ENCODE measurements at places on chromosomes 5 and 9.

DNA sequence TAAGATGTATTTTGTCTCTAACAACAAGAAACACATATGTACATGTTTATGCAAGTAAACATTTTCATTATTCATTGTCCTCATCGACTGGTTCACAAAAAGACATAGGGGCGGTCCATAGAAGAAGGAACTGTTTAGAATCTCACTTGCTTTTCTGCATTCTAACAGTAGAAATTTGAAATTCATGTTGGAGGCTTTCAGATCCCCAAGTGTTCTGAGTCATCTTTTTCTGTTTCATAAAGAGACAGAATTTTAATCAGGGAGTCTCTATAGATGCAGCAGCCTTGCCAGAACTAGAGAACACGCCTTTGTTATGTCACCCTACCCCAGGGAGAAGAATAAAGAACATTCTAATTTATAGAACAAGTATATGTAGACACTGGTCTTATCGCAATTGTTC, 324.3 kb downstream of the GABRG2 start:
- DNase-seq: no peak

- no peak for DNase-seq
These were observed 98.4 kb downstream of the TARS1 start for GRCh38 chr5:33539212-33539611.

- DNase-seq: no peak
These were observed 10.9 kb upstream of the CARNMT1 start for GRCh38 chr9:75039009-75039408.

GRCh38 chr9:25397746-25398145, 280.5 kb downstream of the TUSC1 start:
- no peak for DNase-seq

DNA sequence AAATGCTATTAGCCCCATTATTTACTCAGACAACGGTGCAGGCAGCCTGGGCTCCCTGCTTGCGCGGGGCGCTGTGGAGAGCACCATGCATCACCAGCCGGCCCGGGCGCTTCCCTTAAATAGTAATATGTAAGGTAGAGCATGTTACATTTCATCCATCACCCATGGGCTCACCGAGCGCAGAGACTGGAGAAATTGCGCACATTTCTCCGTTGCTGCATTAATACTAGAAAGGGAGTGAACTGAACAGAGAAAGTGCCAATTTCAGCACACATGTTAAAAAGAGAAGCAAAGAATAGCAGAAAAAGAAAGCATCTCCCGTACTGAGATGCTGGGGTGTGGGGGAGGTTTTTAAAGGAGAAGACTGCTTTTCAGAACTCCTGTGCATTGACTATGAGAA, 400.3 kb downstream of the ZSWIM6 start:
- DNase-seq: no peak

GRCh38 chr5:115098041-115098702, 71.5 kb downstream of the TRIM36 start:
- peak; percentile 8 for DNase-seq

Data from brain pericyte (primary cell).